Upper lobe of right lung (tissue), 1 donor: ENCODE measurements at places on chromosomes 16 and 17. TPM values are rescaled to one million over a fixed set of nuclear protein-coding genes. Genes with fewer than 3 reads are reported as not detected.

Gene HSPB9
- total RNA-seq: not detected

Gene STX1B
- total RNA-seq: 0.58 TPM

Gene SPNS3
- 0.87 TPM for total RNA-seq

Gene ANKFN1
- total RNA-seq: 0.75 TPM

Gene PIPOX
- total RNA-seq: 0.87 TPM

Gene LRRC37B
- total RNA-seq: 15.8 TPM

Gene PPP4C
- total RNA-seq: 74.2 TPM

Gene THRA
- total RNA-seq: 55.6 TPM

Gene CDH8
- 0.78 TPM for total RNA-seq

Gene MARVELD3
- 6.9 TPM for total RNA-seq

Gene TSPAN10
- total RNA-seq: 1.1 TPM

Gene ALDH3A1
- 10.5 TPM for total RNA-seq

Gene GJD3
- total RNA-seq: 2.8 TPM

Gene GLIS2
- total RNA-seq: 34.1 TPM

Gene EIF5A
- total RNA-seq: 241 TPM

Gene DRC3
- 3.3 TPM for total RNA-seq

Gene GP1BA
- total RNA-seq: 0.55 TPM

Gene UNK
- 27.1 TPM for total RNA-seq

Gene PSME3
- 89.4 TPM for total RNA-seq

Gene HASPIN
- 0.41 TPM for total RNA-seq

Gene GOT2
- 51.6 TPM for total RNA-seq

Gene VASN
- total RNA-seq: 20.3 TPM

Gene ZNF747
- 11.5 TPM for total RNA-seq

Gene PIGW
- total RNA-seq: 8.6 TPM

Gene SMIM36
- total RNA-seq: not detected

Gene EME2
- 19.2 TPM for total RNA-seq

Gene FSCN2
- 3.6 TPM for total RNA-seq

Gene NPIPA3
- total RNA-seq: 3.2 TPM

Gene MEIOC
- not detected for total RNA-seq

Gene HOXB2
- total RNA-seq: 11.0 TPM

Gene FOXJ1
- total RNA-seq: 2.9 TPM

Gene PGS1
- 95.5 TPM for total RNA-seq

Gene PRSS27
- 0.81 TPM for total RNA-seq

Gene ATP2A3
- total RNA-seq: 44.4 TPM

Gene WNT3
- total RNA-seq: 3.3 TPM

Gene SSTR5
- not detected for total RNA-seq

Gene C1QTNF8
- total RNA-seq: not detected

Gene MKS1
- 15.9 TPM for total RNA-seq

Gene SNAI3
- 7.0 TPM for total RNA-seq

Gene ARHGDIA
- 386 TPM for total RNA-seq

Gene FBXL16
- 3.6 TPM for total RNA-seq

Gene TP53TG3F
- not detected for total RNA-seq

Gene CES5A
- total RNA-seq: not detected

Gene CD7
- 7.2 TPM for total RNA-seq

Gene SALL1
- not detected for total RNA-seq

Gene C16orf89
- 201 TPM for total RNA-seq

Gene ZG16
- total RNA-seq: not detected

Gene ARHGDIG
- 1.3 TPM for total RNA-seq

Gene LGALS9
- 185 TPM for total RNA-seq

Gene MARCHF10
- total RNA-seq: not detected

Gene GDPD3
- total RNA-seq: 11.5 TPM

Gene KRT15
- 24.3 TPM for total RNA-seq

Gene ABCC6
- total RNA-seq: 42.5 TPM

Gene TNRC6A
- total RNA-seq: 46.5 TPM
